ENCODE measurements at places on chromosomes 11 and 22. TPM values are rescaled to one million over a fixed set of nuclear protein-coding genes. Genes with fewer than 3 reads are reported as not detected.

Gene KBTBD3
- 5.1 TPM for total RNA-seq

Gene TENM4
- 11.8 TPM for total RNA-seq

Gene SCUBE1
- 0.13 TPM for total RNA-seq

DNA sequence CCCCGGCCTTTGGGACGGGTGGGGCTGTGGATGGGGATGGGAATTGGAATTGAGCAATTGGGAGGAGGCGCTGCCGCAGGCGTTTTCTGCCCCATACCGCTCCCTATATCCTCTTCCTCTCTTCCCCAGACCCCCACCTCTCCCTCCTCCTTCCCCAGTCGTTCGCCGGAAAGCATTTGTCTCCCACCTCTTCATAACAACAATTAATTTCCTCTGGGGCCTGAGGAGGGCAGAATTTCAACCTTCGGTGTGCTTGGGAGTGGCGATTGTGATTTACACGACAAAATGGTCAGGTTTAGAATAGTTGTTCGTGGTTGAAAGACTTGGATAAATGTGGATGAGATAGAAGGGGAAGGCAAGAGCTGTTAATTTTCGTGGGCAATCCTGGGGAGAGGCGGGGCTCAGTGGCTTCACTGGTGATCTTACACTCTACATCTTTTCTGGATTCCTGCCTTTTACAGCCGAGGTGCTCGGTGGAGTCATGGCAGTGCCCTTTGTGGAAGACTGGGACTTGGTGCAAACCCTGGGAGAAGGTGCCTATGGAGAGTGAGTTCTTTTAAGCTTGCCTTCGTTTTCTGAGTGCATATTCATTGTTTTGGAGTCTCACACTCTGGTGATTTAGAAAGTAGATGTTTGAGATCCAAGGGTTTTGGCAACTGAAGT, 1.5 kb downstream of the CHEK1 start:
- peak; percentile 73 for DNase-seq

DNA sequence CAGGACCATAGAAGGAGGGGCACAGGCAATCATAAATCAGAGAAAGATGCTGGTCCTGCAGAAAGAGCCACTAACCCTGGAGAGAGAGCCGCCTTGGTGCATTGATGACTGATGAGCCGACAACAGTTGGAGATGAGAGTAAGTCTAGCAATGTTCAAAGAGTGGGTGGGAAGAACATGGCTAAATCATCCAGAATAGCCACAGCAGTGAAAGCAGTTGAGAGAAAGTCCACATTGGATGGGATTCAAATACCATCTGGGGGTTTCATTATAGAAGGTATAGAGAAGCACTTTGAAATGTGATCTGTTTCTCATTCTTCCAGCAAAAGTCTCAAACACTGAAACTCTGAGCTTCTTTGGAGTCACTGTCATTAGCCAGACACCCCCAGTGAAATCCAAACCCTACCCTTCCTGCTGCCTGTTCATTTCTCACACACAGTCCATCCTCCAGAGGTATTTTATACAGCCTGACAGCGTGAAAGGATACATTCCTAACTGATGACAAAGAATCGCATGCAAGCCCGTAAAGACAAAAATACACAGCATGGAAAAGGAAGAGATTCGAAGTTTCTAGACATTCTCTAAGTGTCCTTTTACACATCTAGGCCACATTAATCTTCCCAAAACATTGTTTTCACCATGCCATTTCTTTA, 303.1 kb upstream of the MPPED2 start:
- DNase-seq, result peak; percentile 55

- DNase-seq, result no peak
Measured at GRCh38 chr11:116865696-116866095, 28.3 kb upstream of the APOA1 start.

- peak; percentile 88 for DNase-seq
Measured at GRCh38 chr11:61034704-61035525, 63.4 kb downstream of the CD6 start.

GRCh38 chr11:80023386-80023785, 582.6 kb upstream of the TENM4 start:
- DNase-seq, result no peak

GRCh38 chr22:42436404-42436803, 4.2 kb upstream of the NFAM1 start:
- DNase-seq, result peak; percentile 45
